ENCODE measurements at places on chromosomes 3 and 15. TPM values are rescaled to one million over a fixed set of nuclear protein-coding genes. Genes with fewer than 3 reads are reported as not detected.

GRCh38 chr15:84653584-84653909 is 536 bp downstream of the WDR73 start:
- DNase-seq = no peak

- peak; percentile 90 for DNase-seq
Measured at GRCh38 chr3:57227204-57227929, at the start of gene APPL1. Gene APPL1 (plus strand): TSS chr3:57227729. CDS start chr3:57227884, 155 bp downstream.

DNA sequence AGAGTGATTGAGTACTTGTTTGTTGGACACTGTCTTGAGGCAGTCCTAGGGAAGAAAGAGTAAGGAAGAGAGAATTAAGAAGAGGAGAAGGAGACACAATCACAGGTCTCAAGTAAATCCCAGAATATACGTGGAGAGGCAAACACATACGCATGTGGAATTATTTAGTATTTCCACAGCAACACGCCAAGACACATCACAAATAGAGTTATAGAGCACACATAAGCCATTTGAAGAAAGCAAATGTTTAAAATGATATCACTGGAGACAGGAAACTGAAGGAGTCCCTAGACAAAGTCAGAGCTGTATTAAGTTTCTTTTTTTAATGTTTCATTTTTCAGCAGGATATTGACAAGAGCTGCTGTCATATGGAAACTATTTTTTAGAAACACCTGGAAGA is 206.1 kb upstream of the LRIG1 start:
- DNase-seq = no peak

Gene MESP1
- total RNA-seq = not detected

Gene HESX1
- 0.39 TPM for total RNA-seq

GRCh38 chr3:14841836-14842235 is 23.1 kb downstream of the FGD5 start:
- DNase-seq = no peak

GRCh38 chr3:21729888-21730459 is 21.0 kb downstream of the ZNF385D start:
- no peak for DNase-seq

GRCh38 chr3:152472672-152472954 is 203.9 kb downstream of the MBNL1 start:
- no peak for DNase-seq

- DNase-seq = no peak
Measured at GRCh38 chr3:48301800-48302166, 31.7 kb downstream of the SPINK8 start.

DNA sequence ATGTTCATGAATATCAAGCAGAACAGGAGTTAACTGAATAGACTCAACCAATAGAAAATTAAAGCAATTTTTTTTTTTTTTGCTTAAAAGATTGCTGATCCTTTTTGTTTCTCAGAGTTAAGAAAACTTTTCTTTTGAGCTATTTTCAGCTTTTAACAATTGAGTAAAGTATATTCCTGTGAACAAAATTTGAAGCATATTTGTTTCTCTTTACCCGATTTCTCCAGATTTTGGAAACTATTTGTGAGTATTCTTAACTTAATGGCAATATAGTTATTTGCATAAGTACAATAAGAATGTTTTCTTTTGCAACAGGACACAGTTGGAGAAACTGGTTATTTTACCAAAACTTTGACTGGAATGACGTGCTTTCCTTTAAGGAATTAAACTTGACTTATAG is 53.4 kb upstream of the C15orf39 start:
- DNase-seq = no peak

DNA sequence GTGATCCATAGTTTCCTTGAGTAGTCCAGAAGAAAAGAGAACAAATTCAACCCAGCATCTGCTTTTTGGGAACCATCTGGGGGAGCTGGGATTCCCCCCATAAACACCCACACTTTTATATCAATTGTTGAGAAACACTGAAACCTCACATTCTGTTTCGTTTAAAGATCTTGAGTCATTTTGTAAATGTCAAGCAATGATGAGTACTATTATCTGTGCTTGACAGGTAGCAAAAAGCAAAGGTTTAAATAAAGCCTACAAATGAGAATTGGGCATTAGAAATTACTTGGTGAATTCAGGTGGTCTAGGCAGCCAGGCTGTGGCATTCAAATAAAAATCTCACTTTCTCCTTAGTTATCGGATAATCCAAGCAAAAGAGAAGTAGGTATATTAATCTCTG is 75.7 kb downstream of the TMEM266 start:
- DNase-seq = no peak

Gene TPM1
- 7.9 TPM for total RNA-seq
